Activated CD4-positive, alpha-beta memory T cell treated with anti-CD3 and anti-CD28 coated beads for 36 hours (primary cell): ENCODE measurements at places on chromosomes 2 and 18.

DNA sequence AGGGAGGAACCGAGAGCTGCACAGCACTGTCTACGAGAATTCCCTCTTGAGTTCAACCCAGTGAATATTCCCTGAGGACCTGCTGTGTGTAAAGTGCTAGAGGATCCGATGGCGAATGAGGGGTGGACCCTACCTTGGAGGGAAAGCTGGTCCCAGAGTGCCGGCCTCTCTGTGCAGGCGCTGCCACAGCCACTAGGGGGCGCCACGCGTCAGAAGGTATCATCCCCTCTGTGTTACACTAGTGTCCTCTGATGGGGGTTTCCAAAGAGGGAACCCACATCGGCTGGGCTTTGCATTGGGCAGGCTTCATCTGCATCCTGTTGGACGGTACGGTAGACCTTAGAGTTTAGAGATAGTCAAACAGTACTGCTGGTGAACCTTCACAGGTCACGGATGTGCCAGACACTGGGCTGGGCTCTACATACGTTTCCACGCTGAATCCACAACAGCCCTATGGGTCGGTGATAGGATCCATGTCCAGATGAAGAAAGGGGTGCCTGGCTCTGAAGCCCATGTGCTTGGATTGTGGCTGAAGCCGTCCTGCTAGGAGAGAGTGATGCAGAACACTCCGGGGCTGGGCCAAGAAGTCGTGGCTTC lies 39.0 kb downstream of the COA5 start:
- DNase-seq, result peak; percentile 80

DNA sequence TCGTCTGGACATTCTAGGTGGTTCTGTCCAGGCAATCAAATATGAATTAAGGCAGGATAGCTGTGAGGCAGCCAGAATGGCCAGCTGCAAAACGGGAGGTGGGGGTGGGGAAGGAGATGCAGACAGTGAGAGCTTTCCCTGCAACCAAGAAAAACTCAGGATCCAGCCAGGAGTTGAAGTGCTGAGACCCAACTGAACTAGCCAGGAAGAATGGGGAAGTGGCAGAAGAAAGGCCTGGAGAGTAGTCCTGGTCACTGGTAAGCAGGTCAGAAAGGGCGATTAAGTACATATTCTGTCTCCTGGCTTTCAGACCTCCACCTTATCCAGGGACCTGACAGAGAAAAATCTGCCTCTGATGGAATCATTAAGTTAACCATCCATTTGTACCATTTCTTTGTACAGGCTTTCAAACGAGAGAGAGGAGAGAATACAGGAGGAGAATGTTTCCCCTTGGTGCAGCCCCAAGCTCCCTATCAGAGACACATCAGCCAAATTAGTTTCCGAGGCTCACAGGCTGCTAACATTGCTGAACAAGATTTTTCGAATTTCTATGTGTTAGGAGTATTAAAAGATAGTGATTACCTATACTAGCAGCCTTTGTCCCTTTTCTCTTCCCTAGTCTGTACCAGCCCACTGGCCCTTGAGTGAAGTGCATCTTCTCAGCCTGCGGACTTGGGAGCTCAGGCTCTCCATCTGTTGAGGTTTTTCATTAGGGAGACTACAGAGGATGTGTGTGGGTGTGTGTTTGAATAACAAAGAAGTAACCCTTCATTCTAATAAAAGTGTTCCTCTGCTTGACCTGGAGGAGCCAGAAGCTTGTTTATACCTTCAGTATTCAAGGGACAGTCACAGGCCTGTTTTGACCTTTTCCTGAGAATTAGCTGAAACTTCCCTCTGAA lies 12.5 kb upstream of the HOXD1 start:
- no peak for DNase-seq

GRCh38 chr2:116319001-116319400 lies 1495.5 kb upstream of the DDX18 start:
- no peak for DNase-seq

GRCh38 chr2:20431772-20432171 lies 15.1 kb upstream of the RHOB start:
- peak; percentile 4 for DNase-seq

GRCh38 chr2:60621688-60622429 lies 68.4 kb upstream of the BCL11A start:
- DNase-seq, result no peak

- no peak for DNase-seq
These were observed 94.2 kb upstream of the LHCGR start for GRCh38 chr2:48849770-48850169.

DNA sequence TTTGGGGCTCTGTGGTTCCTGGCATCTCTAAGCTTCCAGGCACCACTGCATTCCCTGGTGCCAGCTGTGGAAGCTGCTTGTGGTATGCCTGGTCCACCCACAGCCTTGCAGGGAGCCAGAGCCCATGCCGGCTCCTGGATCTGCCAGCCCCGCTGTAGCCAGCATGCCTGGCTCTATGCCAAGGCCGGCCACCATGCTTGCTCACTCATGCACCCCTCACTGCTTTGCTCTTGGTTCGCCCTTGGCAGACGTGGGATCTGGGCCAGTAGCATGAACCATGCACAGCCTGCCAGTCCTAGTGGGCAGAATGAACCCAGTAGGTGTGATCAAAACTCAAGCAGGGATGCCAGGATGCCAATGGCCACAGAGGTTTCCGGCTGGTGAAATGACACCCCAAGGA lies 634.2 kb upstream of the TMEFF2 start:
- no peak for DNase-seq

- DNase-seq, result peak; percentile 52
These were observed 62.5 kb downstream of the SLC4A3 start for GRCh38 chr2:219689676-219690628.

DNA sequence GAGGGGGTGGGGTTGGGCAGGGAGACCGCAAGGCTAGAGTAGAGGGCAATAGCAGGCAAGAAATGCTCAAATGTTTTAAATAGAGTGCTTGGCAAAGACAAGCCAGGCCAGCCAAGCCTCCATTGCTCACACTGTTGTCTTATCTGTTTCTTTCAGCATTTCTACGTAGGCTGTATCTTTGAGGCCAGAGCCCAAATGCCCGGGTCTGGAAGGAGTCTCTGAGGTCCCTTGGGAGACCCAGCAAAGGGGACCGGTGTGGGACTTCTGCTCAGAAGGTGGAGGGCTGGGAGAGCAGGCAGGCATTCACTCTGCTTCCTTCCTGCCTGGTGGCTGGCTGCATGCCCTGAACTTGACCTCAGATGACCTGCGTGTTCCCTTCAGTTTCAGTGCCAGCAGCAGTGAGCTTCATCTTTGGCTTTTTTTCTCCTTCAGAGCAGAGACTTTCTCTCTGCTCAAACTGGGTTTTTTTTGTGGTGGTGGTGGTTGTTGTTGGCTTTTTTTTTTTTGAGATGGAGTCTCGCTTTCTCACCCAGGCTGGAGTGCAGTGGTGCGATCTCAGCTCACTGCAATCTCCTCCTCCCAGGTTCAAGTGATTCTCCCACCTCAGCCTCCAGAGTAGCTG lies 13.7 kb upstream of the TET3 start:
- peak; percentile 75 for DNase-seq

GRCh38 chr2:149040451-149040850 lies 2.0 kb downstream of the LYPD6B start:
- peak; percentile 74 for DNase-seq

- no peak for DNase-seq
These were observed 3.1 kb downstream of the ANXA4 start for GRCh38 chr2:69745035-69745434.

GRCh38 chr2:196244966-196245365 lies 73.6 kb upstream of the STK17B start:
- no peak for DNase-seq

GRCh38 chr2:27622921-27623384 lies 5.9 kb downstream of the CCDC121 start:
- DNase-seq, result no peak

DNA sequence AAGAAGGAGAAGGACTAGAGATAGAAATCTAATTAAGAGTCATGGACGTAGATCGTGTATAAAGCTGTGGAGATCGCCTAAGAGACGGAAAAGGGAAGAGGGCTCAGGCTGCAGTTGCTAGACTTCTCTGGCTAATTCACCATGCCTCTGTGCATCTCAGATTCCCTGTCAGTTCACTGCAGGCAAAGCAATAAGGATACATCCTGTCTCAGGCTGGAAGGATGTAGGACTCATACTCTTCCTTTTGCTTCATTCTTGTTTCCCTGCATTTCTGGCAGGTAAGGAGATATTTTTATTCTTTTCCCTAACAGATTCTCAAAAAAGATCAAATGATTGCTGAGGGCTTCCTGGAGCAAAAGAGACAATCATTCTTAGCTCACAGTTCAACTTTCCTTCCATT lies 112.5 kb downstream of the AP1S3 start:
- DNase-seq, result no peak

- DNase-seq, result peak; percentile 4
These were observed 109.4 kb downstream of the ZNF516 start for GRCh38 chr18:76385681-76385975.

DNA sequence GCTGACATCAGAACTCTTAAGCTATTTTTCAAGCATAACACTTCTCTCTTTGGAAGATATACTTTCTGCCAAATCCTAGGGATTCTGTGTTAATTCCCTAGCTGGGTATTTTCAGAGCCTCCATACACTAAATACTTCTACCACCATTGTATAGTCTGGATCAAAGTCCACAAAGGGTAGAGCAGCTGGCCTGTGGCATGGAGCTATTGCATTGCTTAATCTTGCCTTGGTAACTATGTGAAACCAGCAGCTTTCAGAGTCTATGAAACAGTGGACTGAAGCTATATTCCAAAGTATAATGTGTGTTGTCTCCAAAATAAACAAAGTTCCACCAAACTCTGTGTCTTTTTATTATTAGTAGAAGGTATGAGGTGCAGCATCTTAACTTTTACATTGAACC lies 296.9 kb upstream of the CDH19 start:
- no peak for DNase-seq

GRCh38 chr2:216535454-216535995 lies 36.9 kb downstream of the RPL37A start:
- DNase-seq, result no peak

DNA sequence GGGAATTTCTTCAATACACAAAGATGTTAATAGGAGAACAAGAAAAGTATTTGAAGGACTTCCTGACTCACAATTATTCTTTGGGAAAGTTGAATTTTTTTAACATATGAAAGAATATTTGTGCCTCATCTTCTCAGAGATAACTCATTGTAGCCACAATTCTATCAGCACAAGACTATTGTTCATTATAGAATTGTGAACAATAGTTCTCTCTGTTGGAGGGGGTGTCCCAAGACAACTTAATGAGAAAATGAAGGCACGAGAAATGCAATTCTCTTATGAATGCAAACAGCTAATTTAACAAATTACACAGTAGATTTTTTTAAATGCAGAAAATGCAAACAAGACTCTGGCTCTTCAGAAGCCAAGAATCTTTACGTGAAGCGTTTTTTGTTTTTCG lies 157.0 kb downstream of the BARD1 start:
- no peak for DNase-seq

- no peak for DNase-seq
These were observed 152.8 kb downstream of the BCL11A start for GRCh38 chr2:60400462-60401246.

DNA sequence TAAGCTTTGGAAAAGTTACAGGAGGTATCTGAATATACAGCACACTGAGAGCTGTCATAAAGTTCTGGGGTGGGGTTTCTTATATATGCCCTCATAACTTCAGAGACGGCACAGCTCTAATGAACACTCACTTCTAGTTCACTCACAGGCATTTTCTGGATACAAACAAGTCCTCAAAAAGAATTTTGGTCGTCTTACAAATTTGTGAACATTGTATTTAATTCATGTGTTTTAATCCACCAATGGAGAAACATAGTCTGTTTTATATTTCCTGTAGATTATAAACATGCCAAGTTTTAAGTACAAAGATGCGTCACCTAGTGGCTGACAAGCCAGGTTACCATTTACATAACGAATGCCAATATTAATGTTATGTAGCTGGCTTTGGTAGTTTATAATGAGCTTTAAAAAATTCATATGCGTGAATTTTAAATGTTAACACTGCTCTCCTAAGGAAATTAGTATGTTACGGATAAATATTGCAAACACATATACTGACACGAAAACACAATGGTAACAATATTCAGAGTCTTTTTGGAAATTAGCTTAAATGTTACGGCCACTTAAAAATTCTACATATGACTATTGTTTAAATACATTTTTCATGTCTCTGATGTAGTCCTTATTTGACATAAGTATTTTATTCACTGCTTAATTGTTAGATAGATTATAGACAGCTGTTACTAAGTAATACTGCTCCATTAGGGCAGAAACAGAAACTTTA lies 2.5 kb downstream of the COL3A1 start:
- no peak for DNase-seq

DNA sequence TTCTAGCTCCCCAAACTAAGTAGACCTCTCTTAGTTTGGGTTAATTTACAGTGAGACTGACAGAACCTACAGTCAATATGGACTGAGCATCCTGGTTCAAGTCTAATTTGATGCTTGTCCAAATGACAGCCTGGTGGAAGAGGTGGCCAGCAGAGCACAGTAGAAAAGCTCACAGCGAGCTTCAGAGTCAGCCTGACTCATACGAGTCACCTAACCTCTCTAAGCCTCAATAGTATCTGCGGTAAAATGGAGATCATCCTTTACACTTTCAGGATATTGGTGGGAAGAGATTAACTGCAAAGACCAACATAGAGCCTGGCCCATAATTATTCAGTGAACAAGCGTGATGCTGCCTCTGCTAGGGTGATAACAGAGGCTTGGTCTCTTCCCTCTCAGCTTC lies 54.5 kb downstream of the DOCK10 start:
- no peak for DNase-seq

GRCh38 chr2:69291721-69292120 lies 95.3 kb downstream of the GFPT1 start:
- DNase-seq, result no peak

DNA sequence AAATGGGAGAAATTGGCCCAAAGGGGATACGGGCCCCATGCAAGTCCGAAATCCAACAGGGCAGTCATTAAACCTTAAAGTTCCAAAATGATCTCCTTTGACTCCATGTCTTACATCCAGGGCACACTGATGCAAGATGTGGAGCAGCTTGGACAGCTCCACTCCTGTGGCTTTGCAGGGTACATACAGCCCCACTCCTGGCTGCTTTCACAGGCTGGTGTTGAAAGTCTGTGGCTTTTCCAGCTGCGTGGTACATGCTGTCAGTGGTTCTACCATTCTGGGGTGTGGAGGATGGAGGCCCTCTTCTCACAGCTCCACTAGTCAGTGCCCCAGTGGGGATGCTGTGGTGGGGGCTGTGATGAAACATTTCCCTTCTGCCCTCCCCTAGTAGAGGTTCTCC lies 8.6 kb upstream of the TMX3 start:
- DNase-seq, result no peak

GRCh38 chr2:74880054-74880728 lies 46.3 kb downstream of the HK2 start:
- no peak for DNase-seq

GRCh38 chr2:180614776-180615175 lies 365.6 kb upstream of the UBE2E3 start:
- DNase-seq, result no peak

GRCh38 chr2:200122683-200123082 lies 167.3 kb downstream of the MAIP1 start:
- DNase-seq, result no peak
